HT1080 (cell line): ENCODE measurements at places on chromosomes 5 and 9. TPM values are rescaled to one million over a fixed set of nuclear protein-coding genes. Genes with fewer than 3 reads are reported as not detected.
A peak's percentile ranks its signal among the peaks of the same experiment; 100 is the strongest.

DNA sequence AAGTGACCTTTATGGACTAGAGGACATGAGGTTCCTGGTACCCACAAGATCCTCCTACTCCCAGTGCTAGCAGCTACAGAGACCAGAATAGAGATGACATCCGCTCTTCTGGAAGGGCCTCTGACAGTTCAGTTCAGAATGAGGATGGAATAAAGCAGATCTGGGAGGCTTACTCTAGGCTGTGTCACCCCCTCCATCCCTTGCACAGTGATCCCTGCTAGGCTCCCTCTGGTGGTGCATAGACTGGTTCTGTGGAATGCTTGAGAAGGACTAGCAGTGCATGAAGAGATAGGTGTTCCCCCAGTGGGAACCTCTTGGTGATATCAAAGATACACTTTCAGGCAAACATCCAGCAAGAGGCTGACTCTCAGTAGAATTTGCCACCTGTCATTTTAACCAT lies 83.0 kb downstream of the NPR3 start:
- peak; percentile 40 for DNase-seq

GRCh38 chr5:146001544-146002190 lies 65.3 kb downstream of the SH3RF2 start:
- DNase-seq, result peak; percentile 52

GLE1 gene
- total RNA-seq, result 39.0 and 45.0 TPM in 2 replicates

GRCh38 chr5:83924171-83924570 lies 203.5 kb upstream of the HAPLN1 start:
- DNase-seq, result no peak

GRCh38 chr5:35685161-35685560 lies 67.5 kb downstream of the SPEF2 start:
- no peak for DNase-seq

GRCh38 chr9:83584995-83585394 lies 37.9 kb upstream of the IDNK start:
- no peak for DNase-seq

PRKACG gene
- not detected in 2 replicates for total RNA-seq

- no peak for DNase-seq
Observed at GRCh38 chr5:172852490-172853354, 18.7 kb downstream of the ERGIC1 start.

GRCh38 chr9:127541176-127541575 lies 70.9 kb upstream of the STXBP1 start:
- no peak for DNase-seq

DNA sequence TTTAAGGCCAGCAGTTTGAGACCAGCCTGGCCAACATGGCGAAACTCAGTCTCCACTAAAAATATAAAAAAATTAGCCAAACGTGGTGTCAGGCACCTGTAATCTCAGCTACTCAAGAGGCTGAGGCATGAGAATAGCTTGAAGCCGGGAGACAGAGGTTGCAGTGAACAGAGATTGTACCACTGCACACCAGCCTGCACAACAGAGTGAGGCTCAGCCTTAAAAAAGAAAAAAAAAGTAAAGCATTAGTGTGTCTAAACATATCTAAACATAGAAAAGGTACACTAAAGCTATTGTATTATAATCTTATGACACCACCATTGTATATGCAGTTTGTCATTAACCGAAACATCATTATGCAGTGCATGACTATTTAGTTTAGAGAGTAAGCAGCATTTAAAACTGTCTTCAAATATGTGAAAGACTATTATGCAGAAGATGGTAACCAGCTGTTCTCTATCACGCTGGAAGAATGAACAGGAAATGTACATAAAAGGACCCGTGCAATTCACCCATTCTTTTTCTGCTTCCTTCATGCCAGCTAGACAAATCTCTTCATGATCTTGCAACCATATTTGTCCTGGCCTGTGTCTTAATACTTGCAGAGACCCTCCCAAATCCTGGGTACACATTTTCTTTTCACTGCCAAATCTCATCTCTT lies 58.6 kb downstream of the ITGA1 start:
- DNase-seq, result no peak

COL23A1 gene
- not detected in 2 replicates for total RNA-seq

DNA sequence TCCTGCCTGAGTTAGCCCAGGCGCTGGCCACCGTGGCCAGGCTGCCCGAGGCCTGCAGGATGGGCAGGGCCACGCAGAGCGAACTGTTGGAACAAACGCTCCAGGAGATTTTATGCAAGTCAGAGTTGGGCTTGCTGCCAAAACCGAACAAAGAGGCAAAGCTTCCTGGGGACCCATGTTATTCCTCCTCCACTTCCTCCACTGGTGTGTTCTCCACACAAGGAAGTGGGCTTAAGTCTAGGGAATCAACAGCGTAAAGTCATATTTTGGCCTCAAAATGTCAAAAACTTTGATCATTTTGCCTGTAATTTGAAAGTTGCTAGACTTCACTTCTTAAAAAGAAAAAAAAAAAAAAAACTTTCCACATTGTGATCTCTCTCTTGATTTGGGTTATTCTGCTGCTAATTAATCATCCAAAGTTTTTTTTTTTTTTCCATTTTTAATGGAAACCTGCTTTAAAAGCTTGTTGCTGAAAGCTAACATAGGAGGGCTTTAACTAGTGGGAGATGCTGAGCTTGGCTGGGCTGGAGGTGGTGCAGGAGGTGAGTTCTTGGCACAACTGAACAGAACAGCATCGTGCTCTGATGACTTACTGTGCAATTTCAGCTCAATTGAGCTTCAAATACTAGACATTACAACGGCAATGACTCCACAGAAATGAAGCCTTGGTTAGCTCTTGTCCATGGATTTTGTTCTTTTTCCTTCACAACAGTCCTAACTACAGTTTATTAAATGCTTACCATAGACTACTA lies 73.0 kb downstream of the PTPDC1 start:
- DNase-seq, result peak; percentile 31

PRLR gene
- 0.34 and 1.7 TPM in 2 replicates for total RNA-seq

DNA sequence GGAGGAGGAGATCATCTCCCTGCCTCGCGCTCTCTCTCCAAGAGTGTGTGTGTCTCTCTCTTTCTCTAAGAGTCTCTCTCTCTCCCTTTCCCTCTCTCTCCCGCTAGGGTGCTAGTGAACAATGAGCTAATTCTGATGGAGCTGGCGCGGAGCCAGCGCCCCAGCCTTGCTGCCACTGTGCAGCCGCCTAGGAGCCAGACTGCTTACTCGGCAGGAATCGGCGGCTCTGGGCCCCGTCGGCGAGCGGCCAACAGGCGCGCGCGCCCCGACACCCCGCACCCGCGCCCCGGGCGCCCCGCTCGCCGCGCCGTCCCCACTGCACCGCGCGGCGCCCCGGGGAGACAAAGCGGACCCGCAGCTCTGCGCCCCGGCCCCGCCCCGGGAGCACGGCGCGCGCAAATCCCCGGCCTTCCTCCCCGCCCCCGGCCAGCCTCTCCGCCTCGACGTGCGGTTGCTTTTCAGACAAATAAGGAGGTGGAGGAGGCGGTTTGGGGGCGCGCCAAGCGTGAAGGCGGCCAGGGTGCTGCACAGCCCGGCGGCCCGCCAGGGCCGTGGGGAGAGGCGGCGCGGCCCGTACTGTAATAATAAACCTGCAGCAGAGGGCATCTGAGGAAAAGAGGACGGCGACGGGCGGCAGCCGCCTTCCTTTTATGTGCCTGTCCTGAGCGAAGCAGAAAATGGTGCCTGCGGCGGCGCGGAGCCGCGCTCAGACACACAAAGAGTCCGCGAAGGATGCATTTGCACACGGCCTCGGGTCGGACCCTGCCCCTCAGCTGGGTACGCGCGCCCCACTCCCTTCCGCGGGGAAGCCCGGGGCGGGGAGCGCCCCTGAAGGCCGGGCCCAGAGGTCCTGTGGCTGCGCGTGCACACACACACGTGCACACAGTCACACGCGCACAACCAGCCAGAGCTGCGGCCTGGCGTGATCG lies 625 bp upstream of the NREP start:
- peak; percentile 93 for DNase-seq

DNA sequence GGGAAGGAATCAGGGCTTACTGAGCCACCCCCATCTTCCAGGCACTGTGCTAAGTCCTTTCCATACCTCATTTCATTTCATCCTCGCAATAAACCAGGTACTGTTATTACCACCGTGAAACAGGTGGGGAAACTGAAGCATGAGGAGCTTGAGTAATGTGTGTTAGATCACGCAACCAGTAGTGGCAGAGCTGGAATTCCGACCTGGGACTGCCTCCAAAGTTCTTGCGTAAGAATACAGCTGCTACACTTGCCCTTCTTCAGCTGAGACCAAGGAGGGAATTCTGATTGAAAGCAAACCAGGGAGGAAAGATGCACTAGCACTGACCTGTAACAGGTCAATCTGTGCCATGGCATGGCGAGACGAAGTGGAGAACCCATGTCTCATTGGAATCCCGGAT lies 113.4 kb upstream of the MSX2 start:
- no peak for DNase-seq

IFNA21 gene
- total RNA-seq, result not detected in 2 replicates

- DNase-seq, result peak; percentile 45
Observed at GRCh38 chr9:99072040-99072394, 32.9 kb upstream of the TGFBR1 start.

- DNase-seq, result peak; percentile 64
Observed at GRCh38 chr9:88060746-88061145, 77.5 kb downstream of the SPATA31C2 start.
